Activated T-cell treated with anti-CD3 and anti-CD28 coated beads for 48 hours (primary cell): ENCODE measurements at places on chromosomes 6 and 20.

DNA sequence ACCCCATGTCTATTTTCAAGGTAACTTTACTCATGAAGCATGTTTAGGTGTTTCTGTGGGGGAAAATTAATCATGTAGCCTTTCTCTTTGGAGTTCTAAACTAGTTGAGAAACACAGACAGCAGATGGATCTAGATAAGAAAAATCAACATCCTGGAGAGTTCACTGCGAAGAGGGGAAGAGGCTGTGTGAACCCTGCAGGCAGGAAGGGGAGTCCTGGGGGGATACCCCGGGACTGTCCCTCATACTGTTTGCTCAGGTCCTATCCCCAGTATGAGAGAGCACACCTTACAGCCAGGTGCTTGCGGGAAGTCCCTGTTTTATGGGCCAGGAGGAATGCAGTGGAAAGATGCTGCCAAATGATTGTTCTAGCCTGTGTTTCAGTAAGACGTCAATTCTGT, 32.7 kb downstream of the CHMP4B start:
- no peak for DNase-seq

DNA sequence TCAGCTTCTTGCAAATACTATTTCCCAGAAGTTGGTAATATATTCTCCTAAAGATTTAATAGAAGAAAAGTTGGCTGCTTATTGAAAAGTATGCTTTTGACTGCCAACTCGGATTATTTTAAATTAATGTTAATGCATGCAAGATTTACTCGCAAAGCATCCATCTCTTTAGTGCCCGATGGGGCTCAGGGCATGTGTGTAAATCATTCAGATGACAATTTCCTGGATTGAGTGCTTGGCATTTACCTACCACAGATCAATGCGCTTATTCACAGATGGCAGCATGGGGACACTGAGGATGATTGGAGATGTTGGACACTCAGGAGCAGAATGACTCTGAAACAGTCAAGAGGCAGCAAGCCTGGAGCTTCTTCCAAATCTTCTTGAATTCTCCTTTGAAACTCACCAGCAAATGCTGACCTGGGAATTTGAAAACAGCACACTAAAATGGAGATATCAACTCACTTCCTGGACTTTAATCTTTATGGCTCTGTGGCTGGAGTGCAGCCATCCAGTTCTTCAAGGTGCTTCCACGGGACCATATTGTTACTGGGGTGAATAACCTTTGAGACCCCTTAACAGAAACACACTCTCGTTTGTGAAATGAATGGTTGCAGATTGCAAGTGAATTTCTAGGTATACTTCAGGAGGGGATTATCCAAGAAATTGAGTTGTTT, 34.1 kb upstream of the TIAM2 start:
- DNase-seq = no peak

- no peak for DNase-seq
Observed at GRCh38 chr6:3518356-3519190, 61.7 kb upstream of the SLC22A23 start.

- no peak for DNase-seq
Observed at GRCh38 chr20:40961686-40962640, 66.7 kb upstream of the TOP1 start.

DNA sequence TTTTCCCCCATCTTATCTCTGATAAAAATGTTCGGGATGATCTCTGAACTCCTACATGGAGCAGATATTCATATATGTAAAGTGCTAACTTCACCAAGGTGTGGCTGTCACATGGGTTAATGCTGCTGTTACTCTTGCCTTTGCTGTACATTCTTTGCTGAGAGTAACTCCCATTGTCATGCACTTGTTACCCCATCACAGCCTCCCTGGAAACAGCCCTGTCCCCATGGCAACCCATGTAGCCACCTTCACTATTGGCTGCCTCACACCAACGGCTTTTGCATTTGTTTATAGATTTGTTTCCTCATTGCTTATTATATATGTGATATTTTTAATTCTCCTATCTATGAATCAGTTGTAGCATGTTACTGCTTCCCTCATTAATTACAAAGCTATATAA, 17.3 kb upstream of the IBTK start:
- no peak for DNase-seq

- no peak for DNase-seq
Observed at GRCh38 chr6:134819236-134819635, 130.7 kb downstream of the ALDH8A1 start.

DNA sequence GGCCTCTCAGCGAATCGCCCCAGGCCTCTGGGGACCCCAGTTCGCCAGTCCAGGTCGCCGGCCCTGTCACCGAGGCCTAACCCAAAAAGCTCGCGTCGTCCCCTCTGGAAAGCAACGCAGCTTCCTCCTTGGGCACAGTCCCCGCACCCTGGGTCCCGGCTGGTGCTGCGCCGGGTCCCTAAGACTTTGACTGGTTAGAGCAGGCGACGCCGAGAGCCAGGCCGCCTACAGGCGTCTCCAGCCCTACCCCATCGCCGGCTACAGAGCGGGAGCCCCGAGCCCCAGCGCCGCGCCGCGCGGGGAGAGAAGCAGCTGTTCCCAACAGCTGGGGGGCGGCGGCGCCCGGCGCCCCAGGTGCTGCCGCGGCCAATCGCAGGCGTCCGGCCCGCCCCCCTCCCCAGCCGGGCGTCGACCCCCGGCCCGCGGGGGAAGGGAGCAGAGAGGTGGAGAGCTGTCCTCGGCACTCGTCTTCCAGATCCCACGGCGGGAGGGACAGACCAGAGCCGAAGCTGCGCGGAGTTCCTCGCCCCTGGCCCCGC, 540 bp upstream of the RBM24 start:
- peak; percentile 6 for DNase-seq

DNA sequence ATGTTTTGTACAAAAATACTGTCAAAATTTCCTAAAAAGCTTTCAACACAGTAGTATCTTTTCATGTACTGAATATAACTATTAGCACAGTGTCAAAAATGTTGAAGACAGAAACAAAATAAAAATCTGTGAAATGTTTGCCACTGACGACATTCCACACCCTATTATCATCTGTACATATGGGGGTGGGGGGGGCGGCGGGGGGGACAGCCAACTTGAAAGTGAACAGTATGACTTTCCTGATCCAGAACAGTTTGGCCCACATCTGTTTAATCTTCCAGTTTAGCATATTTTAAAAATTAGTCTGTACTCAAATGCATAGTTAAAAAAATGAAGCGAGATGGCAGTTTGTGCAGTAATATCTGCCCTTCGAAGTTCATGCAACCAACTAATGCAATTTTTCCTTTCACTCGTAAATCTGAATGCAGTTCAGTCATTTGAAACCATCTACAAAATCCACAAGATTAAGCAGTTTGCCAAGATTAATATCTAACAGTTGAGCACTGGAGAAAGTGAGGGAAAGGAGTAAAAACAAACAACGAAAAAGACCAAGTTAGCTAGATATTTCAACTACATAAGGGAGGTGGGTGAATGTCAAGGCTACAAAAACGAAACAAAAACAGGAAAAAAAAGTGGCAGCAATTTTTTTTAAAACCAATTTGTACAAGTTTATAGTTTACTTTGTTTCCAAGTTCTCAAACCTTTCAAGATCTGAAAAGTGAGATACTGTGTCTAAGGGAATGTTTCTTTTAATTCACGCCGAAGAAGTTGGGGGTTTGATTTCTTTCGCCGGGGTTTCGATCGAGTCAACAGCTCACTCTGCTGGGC, 1.9 kb downstream of the CITED2 start:
- no peak for DNase-seq

GRCh38 chr20:61813791-61814190, 251.9 kb downstream of the TAF4 start:
- DNase-seq = no peak

GRCh38 chr6:101294676-101295075, 98.8 kb upstream of the GRIK2 start:
- no peak for DNase-seq

- peak; percentile 34 for DNase-seq
Observed at GRCh38 chr20:45798935-45799642, 7.3 kb downstream of the DNTTIP1 start.
